G401 (cell line): ENCODE measurements at places on chromosomes 11 and 22. TPM values are rescaled to one million over a fixed set of nuclear protein-coding genes. Genes with fewer than 3 reads are reported as not detected.

Gene SORL1
- total RNA-seq = 0.14 TPM in 1 of 2 replicates, not detected in the other

Gene PSMA1
- 389 and 414 TPM in 2 replicates for total RNA-seq

Gene PHLDA2
- total RNA-seq = 2.2 and 3.1 TPM in 2 replicates

Gene OR4C5
- total RNA-seq = not detected in 2 replicates

Gene ZBTB16
- not detected in 2 replicates for total RNA-seq
